ENCODE measurements at places on chromosomes 6 and 20.

GRCh38 chr6:157808405-157808950, 14.6 kb upstream of the SNX9 start:
- no peak for DNase-seq

DNA sequence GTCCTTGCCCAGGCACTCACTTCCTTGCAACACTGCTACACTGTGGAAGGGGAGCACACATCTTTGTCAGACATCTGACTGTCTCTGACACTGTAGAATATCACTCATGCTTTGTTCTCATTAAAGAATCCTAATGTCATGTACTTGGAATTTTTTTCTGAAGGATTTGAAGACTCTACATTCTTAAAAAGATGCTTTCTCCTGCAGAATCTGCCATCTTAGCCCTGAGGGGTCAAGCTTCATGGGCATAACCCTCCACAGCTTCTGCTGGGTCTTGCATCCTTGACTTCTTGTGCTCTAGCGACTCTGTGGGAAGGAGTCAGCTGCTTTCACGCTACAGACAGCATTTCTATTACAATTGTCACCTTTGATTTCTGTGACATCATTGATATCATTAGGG, 417.2 kb downstream of the QKI start:
- DNase-seq, result no peak

DNA sequence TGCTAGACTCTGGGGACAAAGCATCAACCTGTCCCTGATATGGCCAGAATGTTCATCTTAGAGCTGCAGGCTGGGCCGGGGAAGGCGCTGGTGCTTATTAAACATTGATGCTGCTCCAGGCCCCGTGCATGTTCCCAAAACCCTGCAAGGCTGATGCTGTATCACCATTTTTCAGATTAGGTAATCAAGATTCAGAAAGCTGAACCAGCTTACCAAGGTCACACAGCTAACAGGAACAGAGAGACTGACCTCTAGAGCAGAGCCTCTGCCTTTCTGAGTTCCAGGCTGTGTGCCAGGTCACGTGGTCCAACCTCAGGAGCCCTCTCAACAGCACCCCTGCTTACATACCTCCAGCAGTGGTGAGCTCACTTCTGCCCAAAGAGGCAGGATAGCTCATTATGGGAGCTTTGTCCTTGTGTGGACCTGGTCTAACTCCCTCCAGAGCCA, 16.1 kb upstream of the VSTM2L start:
- DNase-seq, result no peak

- DNase-seq, result no peak
Measured at GRCh38 chr6:157049133-157049532, 272.0 kb downstream of the ARID1B start.

DNA sequence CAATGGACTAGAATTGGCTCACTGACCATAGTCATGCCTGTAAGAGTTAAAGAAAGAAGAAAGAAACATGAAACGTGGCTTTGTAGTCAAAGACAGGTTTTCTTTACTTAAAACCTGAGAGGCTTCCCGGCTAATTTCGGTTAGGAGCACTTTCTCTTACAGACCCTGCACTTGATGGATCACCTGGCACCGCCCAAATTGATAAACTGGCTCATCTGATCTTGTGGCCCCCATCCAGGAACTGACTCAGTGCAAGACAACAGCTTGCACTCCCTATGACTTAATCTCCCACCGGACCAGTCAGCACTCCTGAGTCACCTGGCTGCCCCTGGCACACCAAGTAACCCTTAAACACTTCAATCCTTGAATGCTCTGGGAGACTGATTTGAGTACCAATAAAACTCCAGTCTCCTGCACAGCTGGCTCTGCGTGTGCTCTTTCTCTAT, 12.3 kb downstream of the TMEM14B start:
- no peak for DNase-seq

DNA sequence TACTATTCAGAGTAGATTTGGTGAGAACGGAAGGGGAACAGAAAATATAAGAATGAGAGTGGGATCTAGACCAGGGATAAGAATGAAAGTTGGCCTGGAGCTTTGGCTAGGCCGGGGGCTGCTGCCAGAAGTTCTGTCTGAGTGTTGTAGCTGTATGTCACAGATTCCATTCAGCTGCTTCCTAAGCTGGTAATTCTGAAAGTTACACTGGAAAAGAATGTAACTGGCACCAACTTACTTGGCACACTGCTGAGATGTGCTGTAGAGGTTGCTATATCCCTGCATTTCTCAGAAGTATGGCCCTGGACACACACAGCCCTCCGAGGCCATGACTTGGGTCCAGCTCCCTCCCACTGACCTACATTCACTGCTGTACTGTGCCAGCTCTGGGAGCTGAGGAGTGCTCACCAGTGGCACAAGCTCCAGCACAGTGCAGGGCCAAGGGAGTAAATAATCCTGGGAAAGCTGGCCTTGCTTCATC, 25.8 kb upstream of the TMEM217 start:
- DNase-seq, result no peak

DNA sequence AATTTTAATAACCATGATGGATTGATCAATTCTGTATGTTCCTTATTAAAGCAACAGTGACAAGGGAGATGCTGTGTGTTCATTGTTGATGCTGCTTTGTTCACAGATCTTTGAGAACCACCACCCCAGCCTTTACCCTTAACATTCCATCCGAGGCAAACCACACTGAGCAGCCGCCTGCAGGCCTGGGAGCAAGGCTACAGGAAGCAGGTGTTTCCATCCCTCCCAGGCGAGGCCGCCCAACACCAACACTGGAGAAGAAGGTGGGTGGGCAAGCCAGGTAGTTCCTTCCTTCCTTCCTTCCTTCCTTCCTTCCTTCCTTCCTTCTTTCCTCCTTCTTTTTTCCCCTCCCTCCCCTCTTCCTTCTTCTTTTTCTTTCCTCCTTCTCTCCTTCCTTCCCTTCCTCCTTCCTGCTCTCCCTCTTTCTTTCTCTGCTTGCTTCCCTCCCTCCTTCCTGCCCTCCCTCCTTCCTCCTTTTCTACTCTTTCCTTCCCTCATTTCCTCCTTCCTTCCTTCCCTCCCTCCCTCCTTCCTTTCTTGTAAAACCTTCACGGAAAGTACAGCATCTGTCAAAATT, 13.7 kb downstream of the TTLL2 start:
- DNase-seq, result no peak

- DNase-seq, result no peak
Measured at GRCh38 chr6:11621119-11621518, 83.6 kb downstream of the TMEM170B start.

- no peak for DNase-seq
Measured at GRCh38 chr20:8007490-8007889, 12.1 kb downstream of the TMX4 start.

GRCh38 chr6:149037051-149037671, 280.4 kb upstream of the TAB2 start:
- DNase-seq, result no peak

GRCh38 chr20:19254956-19255355, 42.5 kb downstream of the SLC24A3 start:
- DNase-seq, result no peak

DNA sequence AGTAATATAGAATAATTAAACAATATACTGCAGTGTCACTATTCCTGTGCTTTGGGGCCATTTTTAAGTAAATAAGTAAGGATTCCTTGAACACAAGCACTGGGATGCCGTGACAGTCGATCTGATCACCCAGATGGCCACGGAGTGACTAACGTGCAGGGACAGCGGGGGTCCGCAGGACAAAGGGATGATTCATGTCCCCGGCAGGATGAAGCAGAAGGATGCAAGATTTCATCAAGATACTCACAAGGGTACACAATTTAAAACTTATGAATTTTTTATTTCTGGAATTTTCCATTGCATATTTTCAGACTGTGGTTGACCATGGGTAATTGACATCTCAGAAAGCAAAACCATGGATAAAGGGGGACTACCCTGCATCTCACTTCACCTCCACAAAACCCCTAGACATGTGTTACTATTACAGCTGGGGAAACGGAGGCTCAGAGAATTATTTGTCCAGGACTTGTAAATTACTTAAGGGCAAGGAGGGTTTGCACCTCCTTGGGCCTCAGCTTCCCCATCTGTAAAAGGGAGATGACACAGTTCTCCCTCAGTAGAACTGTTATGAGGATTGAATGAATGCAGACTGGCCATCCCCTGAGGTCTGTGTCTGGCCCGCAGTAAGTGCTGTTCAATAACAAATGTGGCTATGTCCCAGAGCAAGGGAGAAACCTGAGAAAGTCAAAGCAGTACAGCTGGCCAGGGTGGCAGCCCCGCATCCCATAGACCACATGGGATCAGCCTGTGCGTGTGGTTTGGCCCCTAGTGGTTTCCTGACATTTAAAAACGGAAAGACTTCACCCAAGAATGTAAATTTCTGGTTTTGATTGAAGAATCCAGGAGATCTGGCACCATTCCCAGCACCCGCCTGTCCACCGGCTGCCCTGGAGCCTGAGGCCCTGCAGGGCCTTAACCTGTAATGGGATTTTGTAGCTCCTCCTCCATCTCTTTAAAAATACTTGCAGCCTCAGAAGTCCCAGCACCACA, 235.5 kb downstream of the BMP7 start:
- DNase-seq, result no peak

DNA sequence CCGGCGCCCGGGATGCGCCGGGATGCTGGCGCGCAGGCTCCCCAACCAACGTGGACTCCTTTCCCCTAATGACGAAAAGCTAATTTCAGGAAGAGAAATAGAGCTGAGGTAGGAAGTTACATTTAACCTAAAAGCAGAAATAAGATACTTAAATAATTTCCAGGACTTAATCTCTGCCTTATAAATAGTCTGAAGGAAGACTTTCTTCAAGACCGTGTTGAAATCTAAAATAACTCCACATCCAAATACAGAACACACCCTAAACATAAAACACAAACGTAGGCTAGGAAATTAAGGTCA, 1.3 kb downstream of the ASF1A start:
- DNase-seq, result no peak

DNA sequence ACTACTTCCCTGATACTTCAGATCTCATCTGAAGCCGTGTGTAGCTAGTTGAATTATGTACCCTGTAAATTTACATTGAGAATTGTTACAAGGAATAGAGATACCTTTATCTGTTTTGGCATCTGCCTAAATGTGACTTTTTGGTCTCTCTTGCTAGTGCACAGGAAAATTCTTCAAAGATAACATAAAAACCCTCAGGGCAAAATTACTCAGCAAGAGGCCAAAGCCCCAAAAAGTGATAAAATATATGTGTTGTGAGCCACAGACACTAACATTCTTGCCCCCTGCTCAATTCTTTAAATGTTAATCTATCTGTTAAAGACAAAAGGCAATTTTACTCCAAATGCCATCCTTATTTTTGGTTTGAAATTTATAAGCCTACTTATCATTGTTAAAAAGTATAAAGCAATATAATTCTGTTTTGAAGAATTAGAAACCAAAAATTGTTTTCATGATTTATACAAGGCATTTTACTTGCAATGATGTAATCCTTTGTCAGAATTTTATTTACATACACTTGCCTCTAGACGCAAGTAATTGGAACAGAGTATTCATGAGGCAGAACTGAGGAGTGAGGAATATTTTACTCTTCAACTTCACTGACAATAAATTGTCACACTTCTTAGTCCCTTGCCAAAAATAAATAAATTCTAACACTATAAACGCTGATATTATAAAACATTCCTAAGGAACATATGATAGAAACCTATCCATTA, 186.2 kb downstream of the EPM2A start:
- DNase-seq, result no peak

DNA sequence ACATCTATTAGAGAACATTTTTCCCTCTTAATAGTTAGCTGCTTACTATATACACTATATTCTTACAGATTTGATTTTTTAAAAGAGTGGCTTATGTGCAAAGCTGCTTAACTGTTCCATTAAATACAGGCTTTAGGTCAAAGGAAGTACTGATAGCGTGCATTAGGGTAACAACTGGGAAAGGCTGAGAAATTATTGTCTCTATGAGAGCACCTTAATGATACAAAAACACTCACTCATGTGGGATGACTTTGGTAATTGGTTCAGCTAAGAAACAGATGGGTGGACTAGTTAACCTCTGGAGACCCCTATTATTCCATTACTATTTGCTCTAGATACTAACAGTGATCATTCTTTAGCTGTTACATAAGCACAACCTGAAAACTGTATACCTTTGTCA, 4.0 kb downstream of the DCDC2 start:
- no peak for DNase-seq

- no peak for DNase-seq
Measured at GRCh38 chr6:50847890-50848594, 29.4 kb downstream of the TFAP2B start.

GRCh38 chr20:33352258-33353012, 48.9 kb downstream of the CDK5RAP1 start:
- no peak for DNase-seq

- no peak for DNase-seq
Measured at GRCh38 chr6:169984181-169985120, 233.0 kb downstream of the ERMARD start.

GRCh38 chr6:112188906-112189305, 65.5 kb downstream of the LAMA4 start:
- no peak for DNase-seq

- DNase-seq, result no peak
Measured at GRCh38 chr6:34414999-34415858, 10.6 kb downstream of the RPS10 start.

GRCh38 chr20:38208523-38208922, 43.5 kb upstream of the TGM2 start:
- DNase-seq, result no peak

DNA sequence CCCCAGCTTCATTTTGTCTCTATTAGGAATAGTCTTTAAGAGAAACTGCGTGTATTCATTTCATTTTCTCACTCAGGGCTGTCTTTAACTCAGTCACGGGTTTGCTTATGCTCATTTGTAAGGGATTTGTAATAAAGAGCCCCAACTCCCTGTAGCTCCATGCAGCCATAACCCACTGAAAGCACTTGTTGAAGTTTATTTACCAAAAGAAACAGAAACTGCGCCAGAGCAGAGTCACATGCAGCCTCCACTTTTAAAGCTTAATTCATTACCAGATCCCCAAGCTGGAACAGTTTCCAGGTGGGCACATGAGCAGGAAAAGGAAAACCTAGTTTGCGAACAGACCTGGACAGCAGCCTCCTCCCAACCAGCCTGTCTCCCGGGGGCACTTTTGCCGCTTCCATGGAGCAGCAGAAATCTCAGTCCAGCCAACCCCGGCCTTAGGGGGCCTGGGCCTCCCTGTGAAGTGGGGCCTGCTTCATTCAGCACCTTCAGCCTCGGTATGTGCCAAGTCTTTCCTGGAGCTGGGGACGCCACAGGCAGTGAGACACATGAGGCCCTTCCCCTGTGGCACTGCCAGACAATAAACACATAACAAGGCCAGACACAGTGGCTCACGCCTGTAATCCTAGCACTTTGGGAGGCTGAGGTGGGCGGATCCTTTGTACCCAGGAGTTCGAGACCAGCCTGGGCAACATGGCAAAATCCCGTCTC, 4.5 kb downstream of the BCAS4 start:
- DNase-seq, result no peak

- no peak for DNase-seq
Measured at GRCh38 chr6:11445146-11445545, 92.4 kb upstream of the TMEM170B start.
